HL-60 (cell line): ENCODE measurements at places on chromosomes 16 and 17.

- no peak for DNase-seq
Measured at GRCh38 chr17:48925991-48926342, 17.8 kb downstream of the UBE2Z start.

GRCh38 chr17:49456183-49456965 is 38.7 kb upstream of the NGFR start:
- no peak for DNase-seq

GRCh38 chr17:50364715-50365114 is 8.3 kb downstream of the MRPL27 start:
- DNase-seq = no peak

DNA sequence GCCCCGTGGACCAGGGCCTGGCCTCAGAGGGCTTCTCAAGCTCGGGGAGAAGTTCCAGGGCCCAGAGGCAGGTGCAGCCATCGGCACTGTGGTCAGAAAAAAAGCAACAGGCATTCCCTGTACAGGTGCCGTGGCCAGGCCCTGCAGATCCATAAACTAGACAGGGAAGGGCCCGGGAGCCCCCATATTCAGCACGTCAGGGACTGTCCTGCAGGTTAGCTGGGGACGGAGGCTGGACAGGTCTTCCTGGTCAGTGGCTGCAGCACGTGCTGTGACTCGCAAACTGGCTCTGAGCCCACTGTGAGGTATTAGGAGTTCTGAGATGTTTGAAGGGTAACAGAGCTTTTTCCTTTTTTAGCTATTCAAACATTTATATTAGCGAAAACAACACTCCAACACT is 15.0 kb upstream of the C16orf95 start:
- DNase-seq = no peak

DNA sequence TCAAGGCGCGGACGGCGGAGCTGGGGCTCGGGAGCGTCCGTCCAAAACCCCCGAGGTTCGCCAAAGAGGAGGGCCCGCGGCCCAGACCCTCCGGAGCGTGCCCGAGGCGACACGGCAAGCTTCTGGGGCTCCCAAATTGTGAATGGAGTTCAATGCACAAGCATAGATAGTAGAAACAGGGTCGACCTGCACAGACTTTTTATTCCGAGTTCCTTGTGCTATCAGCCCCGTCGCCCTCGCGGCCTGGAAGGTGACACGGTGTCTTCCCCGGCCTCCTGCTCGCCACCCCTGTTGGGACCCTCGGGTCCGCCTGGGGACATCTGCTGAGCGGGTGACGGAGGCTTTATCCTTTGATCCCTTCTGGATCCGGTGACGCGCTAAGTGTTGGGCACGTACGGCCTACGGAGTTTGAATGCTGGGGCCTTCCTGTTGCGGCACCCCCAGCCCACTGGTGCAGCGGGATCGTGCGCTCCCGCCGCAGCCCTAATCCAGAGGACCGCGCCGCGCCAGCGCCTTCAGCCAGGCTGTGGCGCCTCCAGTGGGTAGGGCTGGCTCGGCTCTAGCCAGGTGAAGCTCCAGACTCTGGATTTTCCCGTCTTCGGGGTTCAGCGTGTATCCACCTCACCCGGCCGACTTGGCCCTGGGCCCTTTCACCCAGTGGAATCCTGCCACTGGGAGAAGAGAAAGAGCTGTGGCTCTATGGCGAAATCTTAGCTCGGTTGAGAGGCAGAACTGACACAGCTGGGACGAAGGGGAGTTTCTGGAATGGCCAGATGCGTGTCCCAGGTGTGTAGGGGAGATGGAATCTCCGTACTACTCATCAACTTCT is 17.0 kb upstream of the NTN1 start:
- no peak for DNase-seq

DNA sequence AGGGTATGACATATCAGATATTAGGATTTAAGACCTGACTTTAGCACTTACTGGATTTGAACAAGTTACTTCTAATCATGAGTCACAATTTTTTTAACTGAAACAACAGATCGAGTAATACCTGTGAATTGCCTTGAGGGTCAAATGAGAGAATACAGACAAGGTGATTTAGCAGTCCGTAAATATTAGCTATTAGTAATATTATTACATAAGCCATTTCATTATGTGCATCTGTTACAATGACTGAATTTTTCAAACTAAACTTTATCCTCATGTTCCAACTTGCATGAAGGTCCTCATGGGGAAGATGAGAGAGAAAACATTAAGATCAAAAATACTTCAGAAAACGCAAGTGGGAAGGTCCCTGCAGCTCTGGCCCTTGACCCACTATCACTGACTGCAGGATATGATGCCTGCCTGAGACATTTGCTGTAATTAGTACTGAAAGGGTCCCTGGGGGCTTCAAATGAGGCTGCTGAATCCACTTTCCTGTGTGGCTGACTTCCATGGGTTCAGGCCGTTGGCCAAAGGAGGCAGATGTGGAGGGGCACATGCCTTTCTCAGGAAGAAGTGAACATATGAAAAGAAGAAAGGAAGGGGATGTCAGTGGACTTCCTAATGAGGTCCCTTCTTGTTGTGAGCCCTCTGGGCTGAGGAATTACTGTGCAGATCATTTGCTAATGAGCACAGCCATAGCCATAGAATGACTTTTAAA is 441.7 kb downstream of the CDH11 start:
- no peak for DNase-seq

- no peak for DNase-seq
Measured at GRCh38 chr16:28063591-28064061, at the start of gene GSG1L. Gene GSG1L (minus strand): TSS chr16:28063714. CDS start chr16:28063424, 290 bp downstream.

DNA sequence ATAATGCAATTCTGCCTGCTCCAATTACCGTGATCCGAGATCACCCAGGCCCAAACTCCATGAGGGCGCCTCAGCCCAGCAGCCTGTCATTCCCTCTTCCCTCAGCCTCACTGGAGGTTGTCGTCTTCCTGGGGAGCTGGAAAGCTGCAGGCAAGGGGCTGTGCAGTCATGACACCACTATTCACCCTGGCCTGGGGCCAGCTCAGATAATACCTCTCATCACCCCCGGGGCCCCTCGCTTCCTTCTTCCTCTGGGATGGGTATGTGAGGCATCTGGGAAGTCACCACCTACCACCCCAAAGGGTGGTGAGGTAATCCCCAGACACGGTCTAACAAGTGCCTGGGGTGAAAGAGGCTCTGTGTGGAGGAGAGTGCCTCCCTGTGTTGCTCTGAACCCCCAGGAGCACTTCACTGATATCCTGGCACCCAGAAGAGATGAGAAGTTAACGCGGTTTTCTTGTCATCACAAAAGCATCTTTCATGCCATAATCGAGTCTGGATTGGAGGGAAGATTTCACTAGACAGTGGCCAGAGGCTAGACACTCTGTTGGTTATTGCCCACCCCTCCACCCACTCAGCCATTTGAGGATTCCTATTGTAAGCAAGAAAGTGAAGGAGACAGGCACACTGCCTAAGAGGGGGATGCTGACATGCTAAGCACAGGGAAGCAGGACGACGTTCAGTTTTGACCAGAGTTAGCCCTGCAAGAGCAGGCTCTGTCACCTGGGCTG is 18.4 kb downstream of the CFAP20 start:
- DNase-seq = peak; percentile 2

DNA sequence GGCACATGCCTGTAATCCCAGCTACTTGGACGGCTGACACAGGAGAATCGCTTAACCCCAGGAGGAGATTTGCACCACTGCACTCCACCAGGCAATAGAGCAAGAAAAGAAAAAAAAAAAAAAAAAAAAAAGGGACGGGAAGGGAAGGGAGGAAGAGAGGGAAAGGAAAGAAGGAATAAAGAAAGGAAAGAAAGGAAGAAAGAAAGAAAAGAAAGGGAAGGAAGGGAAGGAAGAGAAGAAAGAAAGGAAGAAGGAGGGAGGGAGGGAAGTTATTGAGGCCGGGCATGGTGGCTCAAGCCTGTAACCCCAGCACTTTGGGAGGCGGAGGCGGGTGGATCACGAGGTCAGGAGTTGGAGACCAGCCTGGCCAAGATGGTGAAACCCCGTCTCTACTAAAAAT is 50.4 kb upstream of the STAC2 start:
- no peak for DNase-seq

DNA sequence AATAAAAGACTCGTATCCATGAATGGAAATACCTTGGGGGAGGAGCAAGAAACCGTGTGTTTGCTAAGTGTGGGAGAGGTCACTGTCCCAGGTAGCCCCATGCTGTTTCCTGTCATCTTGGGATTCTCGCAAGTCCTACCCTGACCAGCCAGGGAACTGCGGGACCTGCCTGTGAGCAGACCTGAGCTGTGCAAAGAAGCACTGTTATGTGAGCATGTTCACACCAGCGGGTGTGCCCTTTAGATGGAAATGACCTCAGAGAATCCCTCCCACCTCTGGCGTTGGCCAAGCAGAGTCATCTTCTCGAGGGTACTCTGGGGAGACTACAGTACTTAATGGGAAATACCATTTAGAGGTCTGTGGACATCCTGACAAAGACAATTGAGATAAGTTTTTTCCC is 127.0 kb upstream of the MON1B start:
- DNase-seq = no peak

DNA sequence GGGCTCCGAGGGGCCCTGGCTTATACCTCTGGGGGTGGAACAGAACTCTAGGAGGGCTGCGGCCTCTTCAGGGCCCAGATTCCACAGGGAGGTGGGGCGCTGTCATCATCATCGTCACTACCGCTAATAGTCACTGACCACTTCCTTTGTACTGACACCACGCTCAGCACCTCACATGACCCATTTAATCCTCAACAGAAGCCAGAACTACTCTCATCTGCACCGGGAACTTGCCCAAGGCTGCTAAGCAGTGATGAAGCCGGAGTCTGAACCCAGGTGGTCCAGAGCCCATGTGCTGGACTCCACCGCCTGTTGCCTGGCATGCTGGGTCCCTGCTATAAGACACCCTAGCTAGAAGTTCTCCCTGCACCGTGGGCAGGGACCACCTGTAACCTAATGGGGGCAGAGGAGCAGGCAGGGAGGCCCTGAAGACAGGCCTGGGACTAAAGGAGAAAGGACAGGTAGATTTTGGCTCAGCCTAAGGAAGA is 12.0 kb downstream of the UNC13D start:
- DNase-seq = peak; percentile 32

GRCh38 chr16:877242-878071 is 76.9 kb upstream of the GNG13 start:
- DNase-seq = peak; percentile 64

DNA sequence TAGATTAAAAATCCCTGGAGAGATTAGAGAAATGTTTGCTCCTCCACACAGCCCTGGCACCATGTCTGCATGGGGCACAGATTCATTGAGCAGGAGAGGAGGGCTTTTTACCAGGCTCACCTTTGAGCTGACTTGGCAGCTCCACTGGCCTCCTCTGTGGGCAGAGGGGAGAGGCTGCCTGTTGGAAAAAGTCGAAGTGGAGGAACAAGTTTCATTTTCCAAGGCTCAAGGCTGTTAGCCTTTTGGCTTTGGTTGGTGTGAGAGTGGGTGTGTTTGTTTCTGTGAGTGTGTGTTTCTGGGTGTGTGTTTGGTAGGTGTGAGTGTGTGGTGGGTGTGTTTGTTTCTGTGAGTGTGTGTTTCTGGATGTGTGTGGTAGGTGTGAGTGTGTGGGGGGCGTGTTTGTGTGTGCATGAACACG is 5.6 kb downstream of the TMEM238L start:
- DNase-seq = no peak

DNA sequence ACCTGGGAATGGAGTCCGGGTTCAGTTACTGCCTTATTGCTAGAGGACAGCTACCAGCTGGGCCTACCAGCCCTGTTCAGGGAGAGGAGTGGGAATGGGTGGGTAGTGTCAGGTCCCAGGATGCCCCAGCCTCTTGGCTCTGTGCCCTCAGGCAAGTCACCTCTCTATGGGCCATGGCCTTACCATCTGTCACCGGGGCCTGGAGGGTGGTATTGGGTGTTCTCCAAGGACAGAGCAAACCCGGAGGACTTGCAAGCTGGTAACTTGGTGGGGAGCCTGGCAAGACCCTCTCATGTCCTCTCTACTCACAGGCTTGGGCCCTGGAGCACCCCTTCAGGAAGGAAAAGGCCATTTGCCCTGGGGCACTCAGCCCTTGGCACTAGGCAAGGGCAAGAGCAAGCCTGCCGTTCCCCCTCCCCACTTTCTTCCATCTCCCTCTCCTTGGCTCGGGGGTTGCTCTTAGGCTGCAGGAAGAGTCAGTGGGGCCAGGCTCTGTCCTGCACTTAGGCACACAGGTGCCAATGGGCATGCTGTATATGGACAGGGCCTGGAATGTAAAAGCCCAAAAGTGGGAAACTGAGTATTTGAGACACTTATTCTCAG is 170.0 kb upstream of the ZNF267 start:
- no peak for DNase-seq

DNA sequence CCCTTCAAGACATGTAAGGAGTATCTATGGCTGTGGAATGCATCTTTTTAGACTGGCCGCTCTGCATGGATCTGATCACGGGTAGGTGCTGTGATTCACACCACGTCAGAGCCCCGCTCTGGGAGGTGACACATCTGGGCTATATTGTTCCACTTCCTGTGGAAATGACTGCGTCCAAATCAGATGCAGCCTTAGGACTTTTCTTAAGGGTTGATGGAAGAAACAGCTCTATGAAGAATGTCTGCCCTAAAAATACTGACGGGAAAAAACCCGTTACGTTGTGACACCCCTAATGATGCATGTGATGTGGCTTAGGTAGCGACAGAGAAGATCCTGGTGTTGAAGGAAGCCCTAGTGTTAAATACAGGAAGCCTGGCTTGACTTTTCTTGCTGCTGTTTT is 12.2 kb downstream of the BANP start:
- DNase-seq = no peak

DNA sequence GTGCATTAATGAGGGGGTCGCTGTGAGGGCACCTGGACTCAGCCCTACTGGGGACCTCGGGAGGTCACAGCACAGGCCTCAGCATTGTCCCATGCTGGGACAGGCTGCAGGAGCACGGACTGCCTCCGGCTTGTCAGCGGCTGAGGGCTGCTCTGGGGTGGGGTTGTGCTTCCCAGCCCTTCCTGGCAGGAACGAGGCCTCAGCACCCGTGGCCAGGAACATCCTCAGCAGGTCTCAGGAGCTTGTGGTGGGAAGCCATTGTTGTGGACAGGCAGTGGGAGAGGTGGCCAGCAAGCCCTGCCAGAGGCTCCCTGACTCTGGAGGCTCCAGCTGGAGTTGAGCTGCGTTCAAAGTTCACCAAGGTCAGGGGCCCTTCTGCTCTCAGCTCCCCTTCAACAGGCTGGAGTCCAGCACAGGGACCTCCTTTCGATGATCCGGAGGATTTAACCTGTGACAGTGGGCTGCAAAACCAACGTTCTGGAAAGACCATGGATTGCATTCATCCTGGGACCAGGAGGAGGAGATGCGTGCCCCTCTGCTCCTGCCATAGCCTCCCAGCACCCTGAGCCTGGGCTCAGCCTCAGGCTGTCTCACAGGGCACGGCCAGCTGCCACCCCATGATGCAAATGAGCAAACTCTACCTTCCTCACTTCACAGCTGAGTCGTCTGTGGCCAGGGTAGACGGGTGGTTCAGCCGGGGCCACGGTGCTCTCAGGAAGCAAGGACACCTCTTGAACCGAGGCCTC is 32.6 kb downstream of the FOXL1 start:
- no peak for DNase-seq

DNA sequence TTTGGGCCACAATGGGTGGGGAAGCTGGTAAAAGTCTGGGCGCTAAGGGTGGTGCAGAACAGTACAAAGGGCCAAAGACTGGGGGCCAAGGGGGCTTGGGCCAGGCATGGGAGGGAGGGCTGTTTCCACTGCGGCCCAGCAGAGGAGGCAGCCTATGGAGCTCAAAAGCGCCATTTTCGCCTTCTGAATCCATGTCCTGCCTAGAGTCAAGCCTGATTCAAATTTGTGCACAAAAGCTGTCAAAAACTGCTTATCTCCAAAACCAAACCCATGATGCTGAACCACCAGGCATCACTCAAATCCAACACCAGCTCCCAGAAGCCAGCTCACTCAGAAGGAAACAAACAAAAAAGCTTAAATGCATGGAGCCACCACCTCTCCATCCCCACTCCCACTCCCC is 16.0 kb downstream of the COG7 start:
- DNase-seq = no peak
